ENCODE measurements at places on chromosomes 6 and 20.

- no peak for ATAC-seq
These were observed 288.4 kb downstream of the CLIC5 start for GRCh38 chr6:45727228-45727627.

- peak; percentile 68 for ATAC-seq
These were observed 312 bp downstream of the TXNDC5 start for GRCh38 chr6:7910298-7910653.

GRCh38 chr6:143513410-143513809, 1.9 kb upstream of the FUCA2 start:
- no peak for ATAC-seq

GRCh38 chr20:63315731-63316491, 22.9 kb downstream of the COL20A1 start:
- ATAC-seq: no peak

DNA sequence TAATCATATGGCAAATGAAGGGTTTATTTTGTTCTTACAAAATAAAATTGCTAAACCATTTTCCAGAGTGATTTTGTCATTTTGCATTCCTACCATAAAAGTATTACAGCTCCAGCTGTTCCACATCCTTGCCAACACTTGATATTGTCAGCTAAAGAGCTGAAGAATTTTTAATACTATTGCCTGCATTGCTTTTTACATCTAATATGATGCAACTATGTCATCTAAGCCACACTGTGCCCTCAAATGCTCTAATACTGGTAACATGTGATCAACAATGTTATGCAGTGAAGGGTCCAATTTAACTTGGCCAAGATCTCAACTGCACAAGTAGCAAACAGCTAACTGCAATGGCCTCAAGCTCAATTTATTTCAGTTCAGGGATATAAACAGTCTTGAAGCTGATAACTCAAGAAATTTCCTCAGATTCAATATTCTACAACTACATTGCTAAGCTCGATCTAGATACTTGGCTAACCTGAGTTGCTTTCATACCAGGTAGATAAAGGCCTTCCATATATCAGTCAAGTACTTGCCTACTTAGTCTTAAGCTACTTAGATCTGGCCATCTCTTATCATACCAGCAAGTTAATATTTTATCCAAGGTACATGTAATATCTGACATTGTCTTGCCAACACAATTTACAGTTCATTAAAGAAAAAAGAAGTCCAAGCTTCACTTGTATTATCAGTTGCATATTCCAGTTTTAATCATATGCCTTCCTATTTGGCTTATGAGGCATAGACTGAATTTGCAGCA, 17.0 kb downstream of the AKIRIN2 start:
- no peak for ATAC-seq

- no peak for ATAC-seq
These were observed 63.8 kb downstream of the ISM1 start for GRCh38 chr20:13284830-13285229.

- ATAC-seq: no peak
These were observed 477.1 kb downstream of the BTBD3 start for GRCh38 chr20:12394786-12395185.

Measured in motor neuron (in vitro differentiated cells).